ENCODE measurements at places on chromosomes 5 and 9. TPM values are rescaled to one million over a fixed set of nuclear protein-coding genes. Genes with fewer than 3 reads are reported as not detected.

DNA sequence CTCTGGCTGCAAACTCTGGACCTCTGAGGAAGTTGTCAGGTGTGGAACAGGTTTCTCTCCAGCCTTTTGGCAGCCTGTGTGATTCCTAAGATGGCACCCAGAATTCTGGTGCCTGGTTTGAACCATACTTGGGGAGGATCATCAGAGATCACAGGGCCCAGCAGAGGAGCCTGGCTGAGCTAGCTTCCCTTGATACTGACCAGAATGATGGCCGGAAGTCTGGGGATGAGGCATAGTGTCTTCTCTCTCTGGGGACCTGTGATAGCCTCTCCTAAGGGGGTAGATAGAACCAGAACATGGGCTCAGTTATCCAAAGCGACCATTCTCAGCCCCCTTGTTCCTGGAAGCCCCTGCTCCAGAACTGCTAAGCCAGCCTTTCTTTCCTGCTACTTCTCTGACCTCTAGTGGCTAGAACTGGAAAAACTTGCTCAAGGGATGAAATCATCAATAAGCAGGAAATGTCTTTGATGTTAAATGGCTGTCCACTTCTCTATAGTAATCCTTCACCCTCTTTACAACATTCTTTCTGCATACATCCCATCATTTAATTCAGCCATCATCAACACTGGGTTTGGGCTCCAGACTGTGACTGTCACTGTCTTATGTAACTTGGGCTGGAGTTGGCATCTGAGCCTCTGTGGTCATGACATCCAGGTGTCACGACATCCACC is 55.1 kb downstream of the C9orf152 start:
- DNase-seq = peak; percentile 71

GRCh38 chr5:73380041-73380440 is 68.5 kb downstream of the FOXD1 start:
- DNase-seq = no peak

The YIPF5 gene
- polyA plus RNA-seq = 65.2 TPM

The SPATA9 gene
- polyA plus RNA-seq = 2.4 TPM

- no peak for DNase-seq
These were observed 325.0 kb downstream of the AGTPBP1 start for GRCh38 chr9:85416715-85417114.

- DNase-seq = peak; percentile 53
These were observed 60.8 kb downstream of the SH3TC2 start for GRCh38 chr5:149002053-149002452.

The ZNF366 gene
- 3.5 TPM for polyA plus RNA-seq

- peak; percentile 24 for DNase-seq
These were observed 30.2 kb downstream of the SREK1 start for GRCh38 chr5:66174338-66174737.

DNA sequence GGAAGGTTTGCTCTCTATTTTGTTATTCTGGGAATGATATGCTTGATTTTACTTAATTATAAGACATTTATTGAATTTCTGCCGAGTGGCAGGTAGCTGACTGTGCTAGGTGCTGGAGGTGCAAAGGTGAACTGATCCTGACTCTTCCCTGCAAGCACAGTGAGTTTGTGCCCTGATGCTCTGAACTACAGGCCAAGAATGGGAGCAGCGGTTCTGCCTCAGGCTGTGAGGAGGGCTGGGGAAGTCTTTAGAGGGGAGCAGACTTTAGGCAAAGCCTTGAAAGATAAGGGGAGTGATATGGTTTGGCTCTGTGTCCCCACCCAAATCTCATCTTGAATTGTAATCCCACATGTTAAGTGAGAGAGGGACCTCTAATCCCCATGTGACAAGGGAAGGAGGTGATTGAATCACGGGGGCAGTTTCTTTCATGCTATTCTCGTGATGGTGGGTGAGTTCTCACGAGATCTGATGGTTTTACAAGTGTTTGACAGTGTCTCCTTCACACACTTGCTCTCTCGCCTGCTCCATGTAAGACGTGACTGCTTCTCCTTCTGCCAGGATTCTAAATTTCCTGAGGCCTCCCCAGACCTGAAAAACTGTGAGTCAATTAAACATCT is 73.1 kb downstream of the NDFIP1 start:
- DNase-seq = no peak

DNA sequence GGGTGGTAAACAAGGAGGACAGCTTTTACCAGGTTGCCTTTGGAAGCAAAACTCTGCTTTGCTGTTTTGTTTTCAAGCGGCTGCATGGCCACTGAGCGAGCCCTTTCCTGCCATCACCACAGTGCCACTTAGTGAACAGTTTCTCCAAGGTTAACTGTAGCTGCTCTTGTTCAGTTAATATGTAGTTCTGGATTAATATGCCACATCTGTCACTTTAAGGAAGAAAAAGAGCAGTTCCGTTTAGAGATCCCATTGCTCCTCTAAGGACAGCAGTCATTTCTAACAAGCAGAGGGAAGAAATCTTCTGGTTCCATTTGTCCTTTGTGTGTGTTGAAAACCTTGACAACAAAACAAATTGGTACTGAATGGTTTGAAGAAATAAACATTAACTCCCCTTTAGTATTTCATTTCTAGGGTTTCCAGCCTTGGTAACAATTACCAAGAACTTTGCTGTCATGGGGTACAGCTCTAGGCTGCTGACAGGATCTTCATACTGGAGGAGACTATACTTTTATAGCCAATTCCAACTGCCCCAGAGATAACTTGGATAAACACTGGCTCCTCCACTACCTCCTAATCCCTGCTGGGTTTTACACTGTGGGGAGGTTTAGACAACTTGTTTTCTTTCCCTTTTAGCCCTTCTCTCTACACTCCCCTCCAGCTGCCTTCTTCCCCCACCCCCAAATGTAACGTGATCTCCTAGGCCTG is 10.3 kb upstream of the ABL1 start:
- DNase-seq = peak; percentile 92

- DNase-seq = peak; percentile 25
These were observed 121.1 kb upstream of the SEMA6A start for GRCh38 chr5:116695681-116696080.

DNA sequence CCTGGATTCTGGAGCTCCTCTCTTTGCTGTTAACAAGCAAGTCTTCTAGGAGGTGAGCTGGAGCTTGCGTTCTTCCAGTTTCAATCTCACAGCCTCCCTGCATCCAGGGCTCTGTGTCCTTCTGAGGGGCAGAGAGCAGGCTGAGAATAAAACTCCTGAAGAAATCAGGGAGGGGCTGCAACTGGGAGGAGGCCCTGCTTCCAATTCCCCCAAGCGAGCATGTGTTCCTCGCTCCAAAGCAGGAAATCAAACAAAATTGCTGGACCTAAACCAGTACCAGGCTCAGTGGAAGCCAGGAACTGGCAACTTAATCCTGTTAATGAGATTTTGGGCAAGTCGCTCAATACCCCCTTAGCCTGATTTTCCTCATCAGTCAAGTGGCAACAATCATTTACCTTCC is 181.8 kb downstream of the ASTN2 start:
- no peak for DNase-seq

All from left kidney (tissue), 8 donors.